ENCODE measurements at places on chromosomes 1 and 21.

DNA sequence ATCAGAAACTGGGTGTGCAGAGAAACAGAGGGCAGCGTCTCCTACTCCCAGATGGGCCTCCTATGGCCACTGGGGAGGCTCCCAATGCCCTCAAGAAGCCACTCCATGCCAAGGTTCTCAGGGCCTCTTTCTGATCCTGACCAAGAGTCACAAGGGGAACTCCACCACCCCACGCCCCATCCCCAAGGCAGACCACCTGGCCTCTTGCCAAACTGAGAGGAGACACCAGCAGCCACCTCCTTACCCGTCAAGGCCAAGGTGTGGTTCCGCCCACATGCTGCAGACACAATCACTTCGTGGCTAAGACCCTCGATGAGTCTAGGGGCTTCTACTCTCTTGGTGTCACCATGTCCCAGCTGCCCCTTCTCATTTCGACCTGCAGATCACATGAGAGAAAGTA, 17.0 kb downstream of the RCC2 start:
- no peak for DNase-seq

DNA sequence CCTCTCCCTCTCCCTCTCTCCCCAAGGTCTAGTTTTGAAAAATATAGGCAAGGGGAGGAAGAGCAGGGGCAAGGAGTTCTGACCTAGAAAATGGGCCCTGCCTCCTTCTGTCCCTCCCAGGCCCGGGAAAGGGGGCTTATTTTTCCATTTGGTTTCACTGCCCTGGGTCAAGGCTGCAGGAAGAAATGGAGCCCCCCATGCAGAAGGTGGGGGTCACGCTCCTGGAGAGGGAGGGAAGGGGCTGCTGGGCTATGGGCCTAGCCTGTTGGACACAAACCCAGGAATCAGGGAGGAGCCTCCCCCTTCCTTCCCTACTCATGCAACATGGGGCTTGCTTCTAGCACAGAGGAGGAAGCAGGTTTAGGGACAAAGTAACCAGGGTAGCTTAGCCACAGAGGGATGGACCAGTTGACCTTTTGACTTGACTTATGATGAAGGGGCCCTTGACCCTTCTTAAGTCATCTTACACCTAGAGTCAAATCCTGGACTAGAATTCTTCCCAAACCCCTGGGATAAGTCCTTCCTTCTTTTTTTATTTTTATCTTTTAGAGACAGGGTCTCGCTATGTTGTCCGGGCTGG, 70.4 kb upstream of the SSBP3 start:
- DNase-seq = no peak

GRCh38 chr1:87840767-87841166, 512.1 kb downstream of the LMO4 start:
- no peak for DNase-seq

DNA sequence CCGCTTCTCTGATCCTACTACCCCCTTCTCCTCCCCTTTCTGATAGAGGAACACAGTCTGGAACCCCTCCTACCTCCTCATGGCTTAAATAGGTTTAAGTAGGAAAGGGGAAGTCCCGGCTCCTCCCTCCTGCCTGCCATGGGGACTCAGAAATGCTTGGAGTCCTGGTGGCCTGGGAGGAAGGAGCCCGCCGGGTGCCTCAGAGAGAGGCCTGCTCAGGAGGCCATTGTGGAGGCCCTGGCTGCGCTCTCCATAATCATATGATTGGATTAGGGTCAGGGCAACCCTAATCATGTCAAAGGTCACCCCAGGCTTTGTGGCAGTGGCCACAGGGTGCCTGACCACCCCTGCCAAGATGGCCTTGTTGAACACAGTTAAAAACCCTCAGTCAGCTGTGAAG, 29.0 kb downstream of the WNT3A start:
- no peak for DNase-seq

DNA sequence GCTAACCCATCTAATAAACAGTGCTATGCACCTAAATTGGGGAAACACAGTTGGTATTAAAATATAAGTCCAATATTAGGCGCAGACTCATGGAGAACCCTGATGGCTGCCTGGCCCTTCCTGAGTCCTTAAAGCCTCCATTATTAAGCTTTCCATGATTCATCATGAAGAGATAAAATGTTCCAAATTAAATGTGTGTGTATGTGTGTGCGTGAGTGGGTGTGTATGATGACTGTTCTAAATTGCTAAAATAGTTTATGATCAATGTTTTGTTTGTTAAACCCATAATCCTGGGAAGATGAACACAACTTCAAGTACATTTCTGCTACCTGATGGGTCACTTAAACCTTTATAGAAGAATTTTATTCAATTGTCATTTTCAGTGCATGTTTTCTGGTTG, 6.3 kb upstream of the RBBP5 start:
- no peak for DNase-seq

DNA sequence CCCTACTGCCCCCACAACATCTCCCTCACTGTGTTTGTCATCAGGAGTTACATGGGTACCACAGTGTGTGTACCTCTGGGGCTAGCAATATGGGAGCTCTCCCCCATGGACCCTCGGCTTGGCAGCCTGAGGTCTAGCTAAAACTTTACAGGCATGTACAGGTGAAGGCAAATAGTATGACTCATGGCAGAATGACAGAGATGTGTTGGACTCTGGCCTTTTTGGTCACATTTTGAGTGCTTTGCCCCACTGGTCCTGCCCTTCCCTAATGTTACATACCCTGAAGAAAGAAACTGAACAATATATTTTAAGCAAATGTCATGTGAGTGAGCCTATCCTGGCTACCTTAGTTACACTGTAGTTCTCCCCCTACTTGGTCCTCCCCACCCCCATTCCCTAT, 124.0 kb downstream of the NGF start:
- no peak for DNase-seq

GRCh38 chr1:25683731-25684130, 67.1 kb downstream of the MAN1C1 start:
- DNase-seq = no peak

- DNase-seq = no peak
Observed at GRCh38 chr1:100076744-100077143, 56.0 kb downstream of the SASS6 start.

DNA sequence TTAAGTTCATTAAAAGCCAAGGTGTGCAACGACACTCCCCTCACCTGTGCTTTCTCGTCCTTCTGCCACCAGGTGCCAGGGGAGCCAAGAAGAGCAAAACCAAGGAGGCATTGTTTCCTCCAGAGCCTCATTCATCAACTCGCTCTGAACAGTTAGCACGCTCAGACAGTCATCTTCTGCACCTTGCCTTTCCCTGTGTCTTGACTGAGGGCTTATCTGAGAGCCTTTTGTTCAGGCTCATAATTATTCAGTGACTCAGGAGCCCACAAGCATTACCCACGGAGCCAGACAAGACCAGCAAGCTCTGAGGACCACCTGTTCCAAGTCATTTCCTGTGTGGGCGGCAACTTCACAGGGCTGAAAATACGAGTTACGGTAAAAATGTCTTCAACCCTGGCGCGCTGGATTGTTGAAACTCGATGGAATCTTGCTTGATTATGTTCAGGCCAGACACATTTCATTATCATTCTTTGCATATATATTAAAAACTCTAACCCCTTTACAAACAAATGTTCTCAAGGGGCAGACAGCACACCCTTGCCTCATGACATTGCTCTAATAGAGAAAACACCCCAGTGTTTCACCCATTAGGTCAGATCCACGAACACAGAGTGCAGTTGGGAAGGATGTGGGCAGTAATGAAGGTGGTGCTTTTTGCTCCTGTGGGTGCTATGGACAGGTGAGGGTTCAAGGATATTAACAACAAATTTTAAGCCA, 89.7 kb upstream of the RUNX1 start:
- DNase-seq = no peak

- no peak for DNase-seq
Observed at GRCh38 chr1:19815801-19816736, 986 bp upstream of the RNF186 start.

DNA sequence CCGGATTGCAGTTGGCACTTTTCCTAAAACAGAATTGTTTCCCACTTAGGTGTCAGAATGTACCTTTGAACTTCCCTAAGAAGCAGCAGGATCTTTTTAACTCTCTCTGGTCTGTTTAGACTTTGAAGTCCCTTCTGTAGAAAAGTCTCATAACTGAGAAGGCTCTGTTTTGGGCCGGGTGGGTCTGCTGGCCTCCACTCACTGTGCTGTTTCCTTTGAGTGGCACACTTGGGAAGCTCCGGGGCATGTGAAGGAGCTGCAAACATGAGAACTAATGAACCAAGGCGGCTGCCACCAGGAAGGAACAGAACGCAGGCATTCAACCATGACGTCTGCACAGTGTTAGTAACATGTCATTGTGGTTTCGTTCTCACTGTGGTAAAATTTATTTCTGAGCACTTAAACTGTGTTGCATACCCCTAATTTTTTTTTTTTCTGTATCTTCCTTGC, 19.5 kb upstream of the NCMAP start:
- peak; percentile 97 for DNase-seq

DNA sequence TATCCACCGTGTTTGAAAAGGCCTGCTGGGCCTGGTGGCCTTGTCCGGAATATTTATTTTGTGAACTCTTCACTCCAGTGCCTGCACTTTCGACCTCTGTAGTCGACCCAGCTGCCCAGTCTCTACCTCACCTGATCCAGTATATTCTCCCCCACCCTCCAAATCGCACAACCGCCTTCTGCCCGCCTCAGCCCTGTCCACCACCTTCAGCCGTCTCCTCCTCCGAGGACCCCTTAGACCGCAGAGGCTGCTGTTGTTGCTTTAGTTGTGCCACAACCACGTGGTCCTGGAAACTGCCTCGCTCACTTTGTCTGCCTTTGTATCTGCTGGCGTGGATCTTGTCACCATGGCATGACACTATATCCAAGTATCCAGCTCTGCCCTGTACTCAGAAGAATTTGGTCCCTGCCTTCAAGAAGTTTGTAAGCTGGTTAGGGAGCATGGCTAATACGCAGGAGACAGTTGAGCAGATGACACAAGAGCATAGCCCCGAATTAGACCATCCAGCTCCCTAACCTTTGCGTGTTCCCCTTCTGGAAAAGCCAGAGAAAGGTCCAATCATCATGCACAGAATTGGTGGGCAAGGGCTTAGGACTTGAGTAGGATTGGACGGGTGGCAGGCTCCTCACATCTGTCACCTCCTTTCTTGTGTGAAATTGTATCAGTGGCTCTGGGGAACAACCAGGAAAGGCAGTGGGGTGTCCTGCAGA, 1.5 kb downstream of the PHGDH start:
- no peak for DNase-seq

DNA sequence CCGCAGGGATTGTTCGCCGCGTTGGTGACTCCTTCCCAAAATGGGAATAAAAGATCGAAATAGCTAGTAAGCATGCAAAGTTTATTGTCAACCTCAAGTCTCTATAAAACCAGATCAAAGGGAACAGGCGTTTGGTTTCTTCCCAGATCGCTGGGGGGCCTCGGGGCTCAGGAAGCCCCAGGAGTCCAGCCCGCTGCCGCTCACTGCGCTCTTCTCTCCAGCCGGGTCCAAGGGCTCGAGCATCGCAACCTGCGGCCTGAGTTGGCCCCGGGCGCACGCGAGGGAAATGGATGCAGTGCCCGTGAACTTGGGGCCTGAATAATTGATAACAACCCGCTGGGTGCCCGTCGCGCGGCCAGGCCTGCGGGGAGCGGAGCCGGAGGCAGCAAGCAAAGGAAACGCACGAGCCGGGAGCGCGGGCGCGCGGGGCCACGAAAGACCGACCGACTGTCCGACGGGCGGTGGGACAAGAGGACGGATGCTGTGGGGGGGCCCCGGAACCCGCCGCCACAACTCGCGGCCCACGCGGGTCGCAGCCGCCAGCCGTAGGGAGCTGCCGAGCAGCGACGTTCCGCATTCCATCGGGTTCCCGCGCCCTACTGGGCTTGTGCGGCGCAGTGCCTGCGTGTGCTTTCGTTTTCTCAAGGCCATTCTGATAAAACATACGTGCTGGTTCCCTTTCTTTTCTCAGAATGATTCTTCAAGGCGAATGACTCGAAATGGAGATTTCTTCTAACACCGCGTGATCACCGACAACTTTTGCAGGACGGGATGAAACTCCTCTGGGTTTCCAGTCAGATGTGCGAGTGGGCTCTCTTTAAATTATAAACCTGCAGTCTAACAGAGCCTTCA, 14.0 kb upstream of the ALX3 start:
- no peak for DNase-seq

GRCh38 chr1:169110689-169111447, 4.4 kb downstream of the ATP1B1 start:
- no peak for DNase-seq

- DNase-seq = no peak
Observed at GRCh38 chr1:66699213-66699612, 53.0 kb upstream of the DYNLT5 start.

GRCh38 chr1:45968941-45969666, 163.3 kb downstream of the PIK3R3 start:
- no peak for DNase-seq

- DNase-seq = no peak
Observed at GRCh38 chr1:234562334-234562733, 47.6 kb downstream of the IRF2BP2 start.

DNA sequence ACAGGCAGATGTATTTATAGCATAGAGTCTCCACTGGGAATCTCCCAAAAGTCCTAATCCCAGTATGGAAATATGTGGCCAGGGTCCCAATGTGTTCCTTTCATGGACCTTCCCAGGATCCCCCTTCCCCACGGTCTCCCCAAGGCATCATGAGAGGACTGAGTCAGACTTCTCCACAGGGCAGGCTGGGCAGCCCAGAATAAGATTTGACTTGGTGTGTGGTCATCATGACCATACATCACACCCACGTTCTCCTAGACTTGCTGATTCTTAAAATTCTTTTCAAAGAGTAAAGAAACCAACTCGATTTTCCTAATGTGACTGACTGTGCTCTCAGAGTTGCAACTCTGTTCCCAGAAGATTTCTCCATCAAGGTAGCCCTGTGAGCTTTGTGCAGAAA, 93.9 kb upstream of the CD34 start:
- no peak for DNase-seq

- DNase-seq = no peak
Observed at GRCh38 chr1:64199154-64199553, 4.3 kb upstream of the UBE2U start.

DNA sequence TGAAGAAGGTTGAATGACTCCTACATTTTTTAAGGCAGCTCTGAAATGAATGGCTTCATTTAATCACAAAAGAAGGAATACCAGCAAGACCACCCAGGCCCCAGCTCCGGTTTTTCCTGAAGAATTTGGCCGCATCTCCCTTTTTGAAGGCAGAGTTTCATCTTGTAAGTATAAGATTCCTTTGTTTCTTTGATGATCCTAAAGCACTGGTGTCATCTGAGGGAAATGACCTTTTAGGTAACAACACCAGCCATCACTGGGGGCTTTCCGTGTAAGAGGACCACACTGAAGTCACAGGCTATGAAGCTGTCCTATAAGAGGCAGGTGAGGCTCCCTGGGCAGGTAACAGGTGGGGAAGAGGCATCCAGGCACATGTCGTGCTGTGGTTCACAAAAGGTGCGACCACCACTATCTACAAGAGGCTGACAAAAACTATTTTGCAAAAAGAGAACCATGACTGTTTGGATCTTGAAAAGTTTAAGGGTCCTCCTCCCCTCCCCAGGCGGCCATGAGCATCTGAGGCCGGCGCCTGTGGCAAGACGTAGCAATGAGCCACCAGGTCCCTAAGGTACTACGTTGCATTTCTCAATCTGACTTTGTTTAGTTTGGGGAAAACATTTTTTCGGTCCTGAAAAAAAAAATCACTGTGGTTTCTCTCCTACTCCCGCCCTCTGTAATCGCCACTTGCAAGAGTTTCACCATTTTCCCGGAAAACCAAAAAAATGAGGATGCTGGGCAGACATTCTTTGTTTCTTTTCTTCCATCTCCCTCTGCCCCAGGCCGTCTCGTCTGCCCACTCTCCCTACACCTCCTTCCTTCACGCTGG, 46.3 kb upstream of the IRF2BP2 start:
- no peak for DNase-seq
